ENCODE measurements at places on chromosomes 4 and X.

DNA sequence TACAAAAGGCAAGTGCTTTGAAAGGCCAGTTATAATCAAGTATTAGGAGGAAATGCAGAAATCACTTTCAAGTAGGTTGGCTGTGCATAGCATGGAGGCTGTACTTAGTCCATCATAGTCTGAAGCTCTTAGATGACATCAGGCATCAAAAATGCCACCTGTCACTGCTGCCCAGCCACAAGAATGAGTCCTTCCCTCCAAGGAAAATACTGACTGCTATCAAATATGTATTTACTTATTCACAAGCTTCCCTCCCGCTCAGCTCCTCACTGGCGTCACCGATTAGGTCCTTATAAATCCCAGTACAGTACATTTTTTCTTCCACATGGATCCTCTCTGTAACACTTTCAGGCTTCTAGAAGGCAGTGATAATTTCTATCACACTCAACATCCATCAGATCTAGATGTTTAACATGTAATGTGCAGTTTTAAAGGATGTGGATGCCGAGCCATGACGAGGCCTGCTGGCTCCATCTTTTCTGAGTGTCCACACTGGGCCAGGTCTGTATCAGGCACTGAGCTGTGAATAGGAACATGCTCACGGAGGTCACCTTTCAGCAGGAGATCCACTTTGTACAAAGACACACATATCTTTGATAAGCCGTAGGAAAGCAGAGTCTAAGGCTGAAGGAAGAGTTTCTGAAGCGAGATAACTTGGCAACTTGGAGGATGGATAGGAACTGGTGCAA, 121.9 kb downstream of the PALLD start:
- no peak for DNase-seq

GRCh38 chr4:177367336-177367735, 57.7 kb downstream of the NEIL3 start:
- DNase-seq: no peak

GRCh38 chrX:22268706-22269105, 4.0 kb upstream of the CBLL2 start:
- DNase-seq: no peak

DNA sequence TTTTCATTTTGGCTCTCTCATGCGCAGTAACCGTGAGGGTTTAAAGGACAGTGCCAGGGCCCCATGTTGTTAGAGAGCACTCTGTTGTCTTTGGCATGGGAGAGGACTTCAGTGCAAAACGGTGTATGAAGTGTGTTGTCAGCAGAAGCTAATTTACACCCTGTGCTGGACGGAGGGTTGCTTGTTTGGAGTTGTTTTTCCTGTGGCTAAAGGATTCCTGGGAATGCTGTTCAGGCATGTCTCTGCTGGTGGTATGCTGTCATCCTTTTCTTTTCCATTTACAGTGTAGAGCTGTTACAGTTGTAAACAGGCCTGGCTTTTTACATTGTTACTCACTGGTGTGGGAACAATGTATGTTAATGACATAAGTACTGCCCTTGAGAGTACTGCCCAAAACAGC, 206.3 kb downstream of the CBR4 start:
- DNase-seq: no peak

GRCh38 chrX:104172121-104172520, 5.9 kb downstream of the FAM199X start:
- DNase-seq: no peak

- no peak for DNase-seq
Observed at GRCh38 chrX:138504273-138504672, 207.2 kb downstream of the FGF13 start.

GRCh38 chr4:137700072-137700471, 167.8 kb upstream of the PCDH18 start:
- DNase-seq: no peak

GRCh38 chr4:54800831-54801530, 143.2 kb downstream of the KIT start:
- no peak for DNase-seq

DNA sequence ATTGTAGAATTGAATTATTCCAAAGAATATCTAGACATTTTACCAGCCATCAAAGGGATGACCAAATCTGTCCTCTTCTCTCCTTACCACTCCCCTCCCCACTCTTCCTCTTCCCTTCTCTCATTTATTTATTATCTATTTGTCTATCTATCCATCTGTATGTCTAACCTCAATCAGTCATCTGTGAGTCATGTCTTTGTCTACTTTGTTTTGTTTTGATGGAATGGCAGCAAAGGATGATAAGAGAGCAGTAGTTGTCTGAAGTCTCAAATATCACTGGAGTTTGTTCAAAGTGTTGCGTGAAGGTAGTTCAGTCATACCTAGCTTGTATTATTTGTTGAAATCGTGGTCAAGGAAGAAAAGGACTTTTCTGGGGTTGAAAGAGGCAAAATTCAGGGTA, 34.7 kb upstream of the PGRMC2 start:
- DNase-seq: no peak

GRCh38 chrX:16658284-16658683, 8.3 kb downstream of the S100G start:
- no peak for DNase-seq

All from stimulated activated CD8-positive, alpha-beta memory T cell treated with anti-CD3 and anti-CD28 coated beads, Interleukin-2, amount 100 ng/mL, for 48 hours (primary cell).